ENCODE measurements at places on chromosomes 13 and 19. TPM values are rescaled to one million over a fixed set of nuclear protein-coding genes. Genes with fewer than 3 reads are reported as not detected.

- no peaks in the 10 kb centered on the region for H3K36me3 ChIP-seq
- no peaks in the 10 kb centered on the region for H3K27me3 ChIP-seq
- no peak overlapping the region for H3K27ac ChIP-seq
Observed at GRCh38 chr13:44516771-44517170, 59.4 kb downstream of the TSC22D1 start.

GRCh38 chr13:98181111-98181815, 4.2 kb upstream of the RNF113B start:
- no peak overlapping the region for H3K27ac ChIP-seq
- no peaks in the 10 kb centered on the region for H3K27me3 ChIP-seq
- DNase-seq: no peak
- H3K36me3 ChIP-seq: no peaks in the 10 kb centered on the region
- no peak overlapping the region for H3K4me3 ChIP-seq
- H3K4me1 ChIP-seq: peaks cover 3% of the 10 kb centered on the region

- H3K36me3 ChIP-seq: no peaks in the 10 kb centered on the region
- H3K27me3 ChIP-seq: peaks cover 39% of the 10 kb centered on the region
- no peak overlapping the region for H3K4me3 ChIP-seq
- H3K27ac ChIP-seq: no peak overlapping the region
- no peaks in the 10 kb centered on the region for H3K4me1 ChIP-seq
- no peak for DNase-seq
Observed at GRCh38 chr13:112079696-112080095, 12.7 kb downstream of the SOX1 start.

ZNF729 gene
- total RNA-seq: not detected

THSD1 gene
- total RNA-seq: 4.2 TPM

Data from gastrocnemius medialis (tissue), 4 donors.